ENCODE measurements at places on chromosomes 5 and 9.

GRCh38 chr9:105436783-105437182 is 11.1 kb upstream of the FSD1L start:
- no peak for DNase-seq

- DNase-seq: no peak
Observed at GRCh38 chr9:133057553-133057952, 4.2 kb upstream of the CEL start.

- no peak for DNase-seq
Observed at GRCh38 chr9:124805186-124805585, 28.3 kb downstream of the OLFML2A start.

DNA sequence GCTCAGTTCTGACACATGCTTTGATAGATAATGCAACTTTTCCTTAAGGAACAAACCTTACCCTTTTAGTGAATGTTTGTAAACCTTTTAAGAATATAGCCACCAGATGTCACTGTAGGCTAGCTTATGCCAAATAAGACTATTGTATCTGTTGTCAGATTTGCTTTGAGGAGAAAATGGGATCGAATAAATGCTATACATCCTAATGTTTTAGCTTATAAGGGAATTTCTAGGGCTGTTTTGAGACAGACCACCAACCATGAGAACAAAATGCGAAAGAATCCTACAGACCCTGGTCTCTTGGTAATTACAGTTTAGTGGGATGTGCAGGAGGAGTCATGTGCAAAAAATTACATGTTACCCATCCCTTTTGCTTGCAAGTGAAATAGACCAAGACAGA is 127.6 kb upstream of the NMUR2 start:
- no peak for DNase-seq

DNA sequence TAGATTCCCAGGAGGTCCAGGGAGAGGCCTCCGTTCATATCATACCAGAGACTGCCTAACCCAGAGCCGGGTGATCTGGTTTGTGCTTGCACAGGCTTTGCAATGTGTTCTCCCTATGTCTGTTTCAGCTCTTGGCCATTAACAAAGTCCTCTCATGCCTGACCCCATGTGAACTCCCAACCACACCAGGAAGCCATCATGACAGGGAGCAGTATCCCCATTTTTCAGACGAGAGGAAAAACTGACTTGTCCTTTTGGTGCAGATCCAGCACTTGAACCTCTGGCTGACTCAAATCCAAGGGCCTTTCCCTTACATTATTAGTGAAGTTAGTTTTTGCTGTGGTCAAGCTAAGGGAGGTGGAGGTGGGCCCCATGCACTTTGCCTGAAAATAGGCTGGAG is 58.4 kb downstream of the TEX10 start:
- no peak for DNase-seq

- DNase-seq: peak; percentile 31
Observed at GRCh38 chr9:117744856-117745389, 40.7 kb downstream of the TLR4 start.

DNA sequence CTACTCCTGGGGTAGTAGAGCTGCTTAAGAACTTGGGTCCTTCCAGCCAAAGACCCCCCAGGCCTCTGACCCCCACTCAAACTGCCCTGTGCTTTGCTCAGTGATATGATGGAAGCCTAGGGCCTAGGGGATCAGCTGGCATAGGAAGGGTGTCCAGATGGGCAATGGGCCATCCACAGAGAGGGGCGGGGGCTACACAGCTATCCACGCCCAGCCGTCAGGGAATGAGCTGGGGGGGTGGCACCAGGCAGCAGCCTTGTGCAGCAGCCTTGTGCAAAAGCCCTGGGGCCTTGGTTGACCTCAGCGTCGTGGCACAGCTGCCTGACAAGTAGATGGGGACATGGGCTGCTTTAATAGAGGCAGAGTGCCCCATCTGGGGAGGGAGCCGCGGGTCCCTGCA is 43.2 kb downstream of the DAB2IP start:
- no peak for DNase-seq

All from posterior cingulate gyrus (tissue), 11 donors.